SJSA1 (cell line): ENCODE measurements at places on chromosomes 4 and X.

DNA sequence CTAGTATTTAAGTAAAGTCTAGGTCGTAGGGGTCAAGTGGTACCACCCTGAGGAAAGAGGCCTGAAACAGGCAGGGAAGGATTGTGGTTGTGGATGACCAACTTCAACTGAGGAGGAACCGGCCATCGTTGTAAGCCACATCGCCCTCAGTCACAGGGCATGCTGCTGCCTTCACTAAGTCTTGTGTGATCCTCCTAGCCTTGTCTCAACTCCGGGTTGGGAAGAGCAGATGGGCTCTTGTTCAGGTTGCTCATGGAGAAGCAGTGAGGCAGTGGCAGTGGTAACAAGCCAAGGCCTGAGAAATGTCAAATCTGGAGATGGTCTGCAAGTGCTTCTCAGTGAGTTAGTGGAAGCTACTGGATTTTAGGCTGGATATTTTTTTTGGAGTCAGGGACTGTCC lies 22.8 kb upstream of the NKX3-2 start:
- H3K27me3 ChIP-seq, result no peaks in the 10 kb centered on the region
- H3K4me3 ChIP-seq, result no peak overlapping the region
- H3K4me1 ChIP-seq, result no peaks in the 10 kb centered on the region
- no peaks in the 10 kb centered on the region; the same call in 1 of the 2 replicates for H3K36me3 ChIP-seq
- no peak overlapping the region for H3K27ac ChIP-seq
- no peak for DNase-seq

DNA sequence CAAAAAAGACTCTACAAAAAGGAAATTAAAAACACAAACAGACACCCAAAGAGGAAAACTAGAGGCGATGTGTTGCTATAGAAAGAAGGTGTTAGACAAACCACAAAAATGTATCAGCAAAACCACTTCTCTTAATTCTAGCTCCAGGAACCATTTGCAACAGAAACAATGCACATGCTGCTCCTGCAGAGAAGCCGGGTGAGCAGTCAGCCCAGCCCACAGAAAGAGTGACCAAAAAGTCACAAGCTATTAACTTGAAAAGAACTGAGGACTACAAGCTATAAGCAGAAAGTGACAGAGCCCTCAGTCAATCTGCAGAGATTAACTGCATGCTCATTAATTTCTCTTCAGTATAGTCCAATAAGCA lies 96.2 kb upstream of the KLHL13 start:
- H3K4me1 ChIP-seq, result no peaks in the 10 kb centered on the region
- no peak overlapping the region for H3K27ac ChIP-seq
- H3K4me3 ChIP-seq, result no peak overlapping the region
- DNase-seq, result no peak

DNA sequence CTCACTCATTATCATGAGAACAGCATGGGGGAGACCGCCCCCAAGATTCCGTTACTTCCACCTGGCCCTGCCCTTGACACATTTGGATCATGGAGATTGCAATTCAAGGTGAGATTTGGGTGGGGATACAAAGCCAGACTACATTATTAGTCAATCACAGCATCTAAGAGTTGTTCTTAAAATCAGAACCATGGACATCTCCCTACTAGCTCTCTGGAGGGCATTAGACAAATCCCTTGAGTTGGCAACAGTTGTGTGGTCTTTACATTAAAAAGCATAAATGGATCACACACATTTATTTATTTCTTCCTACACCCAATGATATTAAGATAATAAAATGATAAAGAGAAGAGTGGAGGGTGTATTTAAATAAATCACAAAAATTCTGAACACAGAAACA lies 262.8 kb upstream of the VCX start:
- no peak for DNase-seq
- no peaks in the 10 kb centered on the region for H3K4me1 ChIP-seq
- H3K4me3 ChIP-seq, result no peak overlapping the region
- no peaks in the 10 kb centered on the region for H3K27me3 ChIP-seq

- H3K27ac ChIP-seq, result no peak overlapping the region
- H3K4me3 ChIP-seq, result no peak overlapping the region
- DNase-seq, result no peak
- 0 out of 2 replicates have a peak, but pooled peaks cover 2% of the 10 kb centered on the region for H3K27me3 ChIP-seq
- no peaks in the 10 kb centered on the region for H3K36me3 ChIP-seq
Measured at GRCh38 chr4:109764376-109764775, 34.5 kb upstream of the PLA2G12A start.

DNA sequence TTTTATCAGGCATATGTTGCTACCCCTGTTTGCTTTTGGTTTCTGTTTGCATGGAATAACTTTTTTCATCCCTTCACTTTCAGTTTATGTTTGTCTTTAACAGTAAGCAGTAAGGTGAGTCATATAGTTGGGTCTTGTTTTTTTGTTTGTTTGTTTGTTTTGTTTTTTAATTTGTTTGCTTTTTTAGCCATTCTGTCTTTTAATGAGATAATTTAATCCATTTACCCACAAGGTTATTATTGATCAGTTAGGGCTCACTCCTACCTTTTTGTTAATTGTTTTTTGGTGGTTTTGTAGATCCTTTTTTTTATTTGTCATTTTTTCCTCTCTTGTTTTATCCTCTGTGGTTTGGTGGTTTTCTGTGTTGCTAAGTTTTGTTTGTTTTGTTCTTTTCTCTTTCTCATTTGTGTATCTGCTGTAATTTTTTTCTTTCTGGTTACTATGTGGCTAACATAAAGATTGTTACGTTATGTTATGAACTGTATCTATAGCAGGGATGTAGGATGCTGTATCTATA lies 379.5 kb upstream of the MAD2L1 start:
- H3K4me3 ChIP-seq, result no peak overlapping the region
- DNase-seq, result no peak
- no peaks in the 10 kb centered on the region for H3K27me3 ChIP-seq
- no peak overlapping the region for H3K27ac ChIP-seq
